ENCODE measurements at places on chromosomes 12 and 14.
A peak's percentile ranks its signal among the peaks of the same experiment; 100 is the strongest.

DNA sequence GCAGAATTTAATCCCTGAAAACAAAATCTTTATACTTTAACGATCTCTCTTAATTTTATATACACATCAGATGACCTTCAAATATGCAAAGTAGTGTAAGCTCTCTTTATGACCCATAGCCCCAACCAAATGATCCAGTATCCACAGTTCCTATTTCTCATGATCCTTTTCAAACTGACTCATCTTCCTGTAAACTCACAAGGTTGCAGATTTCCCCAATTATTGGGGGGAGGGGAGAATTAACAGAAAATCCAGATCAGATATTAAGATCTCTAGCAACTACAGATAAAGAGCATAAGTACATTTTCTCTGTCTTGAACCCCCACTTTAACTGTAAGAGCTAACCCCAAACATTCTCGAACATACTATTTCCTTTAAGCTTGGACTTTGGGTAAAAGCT is 12.5 kb downstream of the GNS start:
- DNase-seq, result peak; percentile 23

DNA sequence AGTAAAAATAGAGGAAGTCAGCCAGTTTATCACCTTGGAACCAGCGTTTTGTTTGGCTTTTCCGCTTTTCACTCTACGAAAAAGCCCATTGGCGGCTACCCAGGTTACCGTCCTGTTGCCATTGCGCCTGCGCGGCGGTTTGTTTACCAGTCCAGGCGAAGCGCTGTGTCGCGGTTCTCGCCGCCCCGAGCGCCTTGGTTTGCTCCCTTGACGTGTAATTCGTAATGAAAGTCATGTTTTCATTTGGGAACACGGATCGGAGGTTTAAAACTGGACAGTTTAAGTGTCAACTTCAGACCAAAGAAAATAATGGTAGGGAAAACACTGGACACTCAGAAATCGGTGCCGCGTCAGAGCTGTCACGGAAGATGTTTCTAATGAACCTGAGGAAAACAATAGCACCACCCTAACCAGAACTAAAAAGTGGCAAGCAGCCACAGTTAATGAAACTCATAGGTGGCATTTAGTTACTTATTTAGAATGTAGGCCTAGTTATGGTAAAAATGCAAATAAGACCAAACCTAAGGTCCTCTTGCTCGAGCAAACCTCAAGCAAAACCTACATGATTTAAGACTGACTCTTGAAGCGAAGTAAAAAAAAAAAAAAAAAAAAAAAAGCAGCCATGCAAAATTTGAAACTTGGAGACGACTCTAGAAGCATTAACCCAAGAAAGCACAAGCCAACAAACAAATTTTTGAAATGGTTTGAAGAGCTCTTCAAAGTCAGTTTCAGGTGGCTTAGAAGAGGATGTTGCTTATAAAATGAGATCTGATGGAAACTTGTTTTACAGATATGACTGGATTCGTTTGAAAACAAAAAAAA is 790 bp upstream of the GPR19 start:
- DNase-seq, result peak; percentile 89

- no peak for DNase-seq
Observed at GRCh38 chr12:127311720-127312364, 955.1 kb upstream of the TMEM132C start.

GRCh38 chr14:70828188-70828587 is 18.9 kb upstream of the MAP3K9 start:
- DNase-seq, result no peak

DNA sequence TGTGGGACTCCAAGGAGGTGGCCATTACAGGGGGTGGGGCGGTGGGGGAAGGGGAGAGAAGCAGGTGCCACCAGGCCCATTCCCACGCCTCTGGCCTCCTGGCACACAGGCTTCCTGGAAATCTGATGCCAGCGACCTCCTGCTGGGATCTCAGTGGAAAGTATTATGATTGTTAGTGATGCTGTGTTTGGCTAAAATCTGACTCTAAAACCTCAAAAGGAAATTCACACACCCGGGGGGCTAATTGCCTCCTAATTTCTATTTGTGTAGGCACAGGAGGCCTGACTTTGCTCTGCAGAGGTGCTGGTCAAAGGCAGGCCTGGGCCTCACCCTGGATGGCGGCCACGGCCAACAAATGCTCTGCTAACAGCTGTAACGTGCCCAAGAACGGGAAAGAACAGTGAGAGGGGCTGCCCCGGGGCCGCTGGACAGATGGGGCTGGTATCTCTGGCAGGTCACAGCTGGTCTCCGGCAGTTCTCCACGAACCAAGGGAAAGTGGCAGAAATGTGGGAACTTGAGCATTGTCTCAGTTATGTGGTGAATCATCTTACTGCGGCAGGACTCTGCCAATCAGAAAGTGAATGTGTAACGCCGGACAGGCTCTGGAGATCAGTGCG is 14.3 kb downstream of the FAM181A start:
- DNase-seq, result peak; percentile 24

DNA sequence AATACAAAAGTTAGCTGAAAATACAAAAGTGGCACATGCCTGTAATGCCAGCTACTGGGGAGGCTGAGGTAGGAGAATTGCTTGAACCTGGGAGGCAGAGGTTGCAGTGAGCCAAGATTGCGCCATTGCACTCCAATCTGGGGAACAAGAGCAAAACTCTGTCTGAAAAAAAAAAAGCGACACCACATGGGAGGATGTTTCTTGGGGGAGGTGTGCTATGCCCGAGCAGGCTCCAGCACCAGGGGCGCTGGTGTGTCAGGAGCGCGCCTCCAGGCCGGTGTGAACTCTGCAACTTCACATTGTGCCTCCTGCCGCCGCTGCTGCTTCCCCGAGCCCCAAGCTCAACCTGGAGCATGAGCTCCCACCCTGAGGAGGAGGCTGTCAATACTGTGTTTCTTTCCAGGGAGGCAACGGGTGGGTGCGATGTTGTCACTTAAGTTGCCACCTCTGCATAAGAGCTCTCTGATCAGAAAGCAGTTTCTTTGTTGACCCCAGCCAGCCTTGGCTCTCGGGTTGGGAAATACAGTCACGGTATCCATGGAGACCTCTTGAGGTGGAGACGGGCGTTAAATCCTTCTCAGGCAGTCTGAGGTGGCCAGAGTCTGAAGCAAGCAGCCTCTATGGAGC is 18.9 kb downstream of the DEGS2 start:
- no peak for DNase-seq

- peak; percentile 41 for DNase-seq
Observed at GRCh38 chr12:93592641-93593406, 20.3 kb downstream of the SOCS2 start.

DNA sequence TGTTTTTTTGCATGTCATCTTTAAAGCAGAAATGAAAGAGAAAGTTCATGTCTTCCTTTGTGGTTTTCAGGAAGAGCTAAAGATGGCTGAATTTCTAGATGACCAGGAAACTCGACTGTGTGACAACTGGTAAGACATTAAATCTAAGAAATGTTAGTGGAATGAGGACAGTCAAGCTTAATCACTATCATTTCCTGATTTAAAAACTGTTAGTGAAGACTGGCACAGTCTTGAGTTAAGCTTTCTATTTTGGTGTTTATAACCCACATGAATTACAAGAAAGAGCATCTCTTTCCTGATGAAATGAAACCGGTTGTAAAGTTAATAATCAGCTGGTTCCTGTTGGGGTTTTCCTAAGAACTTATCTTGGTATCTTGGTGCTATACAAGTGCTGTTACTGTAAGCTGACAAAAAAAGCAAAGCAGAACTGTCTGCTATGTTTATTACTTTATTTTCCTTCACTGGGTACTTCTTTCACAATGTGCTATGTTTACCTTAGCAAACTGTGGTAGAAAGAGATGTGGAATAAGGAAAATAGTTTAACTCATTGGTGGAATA is 5.2 kb downstream of the TRAFD1 start:
- DNase-seq, result peak; percentile 89
